ENCODE measurements at places on chromosomes 3 and 15.
A peak's percentile ranks its signal among the peaks of the same experiment; 100 is the strongest.

DNA sequence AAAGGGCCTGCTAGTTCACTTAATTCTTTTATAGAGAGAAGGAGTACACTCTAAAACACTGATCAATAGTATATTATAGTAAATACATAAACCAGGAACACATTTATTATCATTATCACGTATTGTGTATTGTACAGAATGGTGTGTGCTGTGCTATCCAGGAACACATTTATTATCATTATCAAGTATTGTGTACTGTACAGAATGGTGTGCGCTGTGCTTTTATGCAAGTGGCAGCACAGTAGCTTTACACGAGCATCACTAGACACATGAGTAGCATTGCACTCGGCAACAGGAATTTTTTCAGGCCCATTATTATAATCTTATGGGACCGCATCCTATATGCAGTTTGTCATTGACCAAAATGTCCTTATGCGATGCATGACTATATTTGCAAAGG, 20.9 kb upstream of the MUC20 start:
- DNase-seq, result no peak

DNA sequence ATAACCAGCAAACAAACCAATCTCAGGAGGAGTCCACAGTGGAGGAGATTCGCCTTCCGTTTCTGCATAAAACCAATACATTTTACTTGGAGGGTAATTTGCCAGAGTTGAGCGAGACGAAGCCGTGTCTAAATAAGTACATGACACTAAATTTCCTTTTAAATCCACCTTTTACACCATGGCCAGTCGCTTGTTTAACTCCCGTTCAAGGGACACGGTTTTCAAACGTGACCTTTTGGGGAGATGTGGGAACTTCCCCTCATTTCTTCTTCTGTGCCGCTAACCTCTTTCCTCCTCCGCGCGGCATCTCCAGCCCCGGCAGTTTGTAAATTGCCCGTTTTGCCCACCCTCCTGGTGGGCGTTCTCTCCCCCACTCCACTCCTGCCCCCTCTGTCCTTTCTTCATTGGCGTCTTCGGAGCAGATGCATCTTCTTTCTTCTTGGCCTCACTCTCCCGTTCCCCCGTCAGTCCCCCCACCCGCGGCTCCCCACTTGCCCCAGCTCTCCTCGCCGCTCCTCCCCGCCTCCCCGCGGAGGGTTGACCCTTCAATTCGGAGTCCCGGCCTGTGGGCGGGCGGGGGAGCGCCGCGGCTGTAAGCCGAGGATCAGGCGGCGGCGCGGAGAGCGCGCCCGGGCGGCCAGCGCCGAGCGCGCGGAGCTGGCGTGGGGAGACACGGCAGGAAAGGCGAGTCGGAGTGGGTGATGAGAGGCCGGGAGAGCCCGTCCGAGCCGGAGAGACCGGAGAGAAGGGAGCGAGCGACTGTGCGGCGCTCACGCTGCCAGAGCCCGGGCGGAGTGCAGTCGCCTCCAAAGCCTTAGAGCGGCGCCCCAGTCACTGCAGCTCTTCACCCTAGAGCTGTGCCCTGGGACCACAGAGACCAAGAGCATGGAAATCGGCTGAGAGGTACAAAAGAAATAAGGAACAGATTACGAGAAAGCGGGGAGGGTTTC, at the start of gene NLGN1:
TSS of gene NLGN1 (plus strand) at position 584 of the 950 bp plus-strand sequence.
- no peak for DNase-seq

GRCh38 chr3:52529376-52530333, 4.0 kb downstream of the NT5DC2 start:
- DNase-seq, result no peak

GRCh38 chr3:115922681-115923347, 299.5 kb downstream of the GAP43 start:
- DNase-seq, result no peak

DNA sequence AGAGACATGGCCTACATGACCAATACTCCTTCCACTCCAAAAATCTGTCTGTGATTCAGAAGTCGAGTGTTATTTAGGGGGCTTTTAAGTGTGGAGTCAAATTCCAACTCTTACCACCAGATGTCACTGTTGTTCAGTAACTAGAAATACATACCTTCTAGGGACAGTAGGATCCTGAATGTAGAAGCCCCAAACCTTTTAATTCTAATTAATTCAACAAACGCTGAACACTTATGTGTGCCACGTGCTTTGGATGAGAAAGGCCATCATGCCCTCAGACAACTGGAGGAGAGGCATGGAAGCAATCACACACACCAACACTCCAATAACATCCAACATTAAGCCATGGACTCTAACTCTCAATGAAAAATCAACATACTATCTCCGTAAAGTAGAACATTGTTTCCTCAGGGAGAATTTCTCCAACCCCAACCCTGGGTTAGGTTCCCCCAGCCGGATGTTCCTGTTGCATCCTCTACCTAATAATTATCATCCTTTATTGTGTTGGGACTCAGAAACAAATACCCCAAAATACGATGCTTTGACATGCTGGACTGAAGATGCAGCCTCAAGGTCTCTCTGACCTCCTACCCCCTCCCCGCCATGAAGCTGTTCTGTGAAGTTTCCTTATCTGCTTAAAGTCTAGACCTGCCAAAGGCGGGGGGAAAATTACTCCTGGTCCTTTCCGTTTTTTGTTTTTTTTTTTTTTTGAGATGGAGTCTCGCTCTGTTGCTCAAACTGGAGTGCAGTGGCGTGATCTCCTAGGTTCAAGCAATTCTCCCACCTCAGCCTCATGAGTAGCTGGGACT, 8.0 kb upstream of the CCDC13 start:
- no peak for DNase-seq

- no peak for DNase-seq
Measured at GRCh38 chr15:22912256-22912655, 67.9 kb downstream of the CYFIP1 start.

- no peak for DNase-seq
Measured at GRCh38 chr15:68983961-68984481, 30.5 kb upstream of the NOX5 start.

GRCh38 chr15:89874926-89875564, 18.7 kb downstream of the AP3S2 start:
- peak; percentile 58 for DNase-seq

DNA sequence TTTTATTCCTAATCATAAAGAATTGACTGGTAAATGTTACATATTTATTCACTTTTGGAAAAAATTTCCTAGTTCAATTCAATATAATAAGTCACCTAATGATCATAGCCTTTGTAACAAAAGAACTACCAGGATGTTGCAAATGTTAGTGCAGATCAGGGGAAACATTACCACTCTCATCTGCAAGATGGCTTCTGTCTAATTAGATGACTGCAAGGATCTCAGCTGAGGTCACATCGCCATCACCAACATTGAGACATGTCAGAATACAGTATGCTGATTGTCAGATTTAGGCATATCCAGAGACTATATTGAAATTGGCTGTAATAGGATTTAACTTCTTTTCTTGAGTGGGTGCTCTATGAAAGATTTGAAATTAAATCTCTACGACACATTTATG, 431.4 kb upstream of the AGTR1 start:
- no peak for DNase-seq

GRCh38 chr3:38360345-38360744, 13.8 kb downstream of the XYLB start:
- DNase-seq, result no peak

DNA sequence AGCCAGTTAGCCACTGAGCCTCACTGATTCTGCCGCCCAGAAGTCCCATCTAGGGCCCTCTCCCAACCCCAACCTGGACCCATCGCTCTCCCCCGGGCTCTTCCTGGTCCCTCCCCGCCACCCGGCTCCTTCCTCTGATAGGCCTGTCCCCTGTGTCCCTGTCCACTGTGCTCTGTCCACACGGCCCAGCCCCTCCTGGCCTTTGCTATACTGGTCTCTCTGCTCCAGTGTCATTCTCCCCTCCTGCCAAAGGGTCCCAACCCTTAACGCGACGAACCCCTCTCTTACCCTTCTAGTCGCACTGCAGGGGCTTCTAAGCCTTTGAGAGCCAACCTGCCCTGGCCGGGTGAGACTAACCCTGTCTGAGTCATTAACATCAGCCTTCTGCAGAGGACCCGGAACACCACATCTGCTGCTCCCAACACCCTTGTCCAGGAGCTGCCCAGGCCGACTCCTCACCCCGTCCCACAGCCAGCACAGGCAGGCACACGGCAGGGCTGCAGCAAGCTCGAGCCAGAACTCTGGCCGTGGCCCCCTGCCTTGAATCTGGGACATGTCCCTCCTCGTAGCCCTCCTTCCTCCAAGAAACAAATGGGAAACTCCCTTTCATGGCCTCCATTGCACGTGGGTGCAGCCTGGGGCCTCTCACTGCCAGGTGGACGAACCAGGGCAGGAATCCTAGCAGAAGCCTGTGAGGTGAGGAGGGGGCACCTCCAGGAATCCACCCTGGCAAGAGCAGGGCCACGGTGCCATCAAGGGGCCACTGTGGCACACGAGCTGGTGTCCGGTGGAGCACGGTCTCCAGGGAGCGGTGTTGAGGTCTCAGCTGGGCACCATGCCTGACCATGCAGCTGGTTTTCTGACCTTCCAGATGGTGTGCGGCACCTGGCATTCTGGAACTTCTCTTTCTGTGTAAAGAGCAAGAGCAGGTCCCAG, 140.9 kb upstream of the IQSEC1 start:
- DNase-seq, result no peak

- DNase-seq, result no peak
Measured at GRCh38 chr3:111373861-111374260, 168.1 kb upstream of the CD96 start.

DNA sequence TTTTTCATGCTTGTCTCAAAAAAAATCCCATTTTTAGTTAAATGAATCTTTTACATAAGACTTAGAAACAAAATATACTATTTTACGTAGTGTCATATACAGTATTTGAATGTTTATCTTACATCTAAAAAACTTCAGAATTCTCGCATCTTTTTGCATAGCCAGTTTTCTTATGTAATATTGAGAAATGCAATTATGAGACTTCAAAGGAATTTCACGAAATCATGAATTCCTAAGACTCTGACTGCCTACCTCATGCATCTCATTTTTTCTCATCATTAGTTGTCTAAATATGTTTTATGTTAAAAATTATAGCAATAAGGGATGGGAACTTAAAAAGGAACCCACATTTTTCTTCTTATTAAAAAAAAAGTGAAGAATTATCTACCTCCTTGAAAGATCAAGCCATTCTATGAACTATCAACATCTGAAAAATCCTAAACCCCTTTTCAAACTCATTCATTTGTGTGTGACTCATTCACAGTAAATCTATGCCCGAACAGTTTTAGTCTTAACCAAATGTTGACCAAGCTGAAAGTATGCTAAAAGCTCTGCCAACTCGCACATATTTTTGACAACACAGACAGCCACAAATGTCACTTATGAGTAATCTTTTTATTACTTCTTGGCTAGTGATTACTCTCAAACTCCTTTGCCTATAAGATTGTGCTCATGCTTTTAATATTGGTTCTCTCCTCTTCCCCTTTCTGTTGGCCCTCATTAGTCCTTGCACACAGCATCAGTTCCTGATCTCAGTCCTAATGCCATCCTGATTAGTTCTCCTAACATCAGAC, 115.9 kb downstream of the DCLK3 start:
- no peak for DNase-seq

DNA sequence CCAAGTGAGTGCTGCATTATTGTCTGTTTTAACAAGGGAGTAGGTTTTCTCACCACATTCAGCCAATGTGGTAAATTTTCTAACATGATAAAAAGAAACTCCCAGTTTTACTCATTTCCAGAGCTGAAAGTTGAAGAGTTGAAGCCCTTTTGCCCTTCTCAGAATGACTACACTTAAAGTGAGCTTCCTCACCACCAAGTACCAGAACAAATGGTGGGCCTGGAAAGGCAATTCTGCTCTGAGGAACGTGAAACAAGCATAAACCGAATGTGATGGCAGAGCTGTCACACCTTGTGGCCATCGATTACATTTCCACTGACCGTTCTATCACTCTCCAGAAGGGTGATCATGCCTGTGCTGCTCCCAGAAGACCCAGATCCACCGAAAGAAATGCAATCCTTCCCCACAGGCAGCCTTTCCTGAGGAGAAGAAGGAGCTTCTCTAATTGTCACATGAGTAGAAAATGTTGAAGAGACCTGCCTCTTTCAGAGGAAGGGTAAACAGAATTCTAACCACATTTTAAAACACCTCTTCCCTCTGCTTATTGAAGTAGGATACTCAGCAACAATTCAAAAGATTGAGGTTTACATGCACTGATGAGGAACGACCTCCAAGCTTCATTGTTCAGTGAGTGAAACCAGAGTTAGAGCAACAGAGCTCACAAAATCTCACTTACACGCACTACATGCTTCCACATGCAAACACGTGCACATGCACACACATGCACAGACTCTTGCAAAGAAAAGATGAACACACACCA, 21.4 kb upstream of the CCR9 start:
- no peak for DNase-seq

DNA sequence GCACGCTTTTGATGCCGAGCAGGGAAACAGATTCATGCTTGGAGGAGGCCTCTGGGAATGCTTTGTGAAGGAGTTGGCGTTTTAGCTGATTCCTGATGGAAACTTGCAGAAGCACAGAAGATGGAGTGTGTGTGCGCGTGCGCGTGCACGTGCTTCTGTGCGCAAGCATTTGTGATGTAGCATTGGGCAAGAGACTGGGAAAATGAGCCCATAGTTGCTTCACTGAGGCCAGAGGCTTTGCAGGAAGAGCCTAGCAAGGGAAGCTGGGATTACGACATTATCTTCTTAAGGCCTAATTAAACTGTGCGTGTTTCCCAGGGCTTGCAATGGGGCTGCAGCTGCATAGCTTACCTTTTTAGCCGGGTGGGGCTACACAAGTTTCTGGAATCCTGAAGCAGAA, 18.1 kb upstream of the AGBL1 start:
- DNase-seq, result no peak

GRCh38 chr15:84819291-84819768, 2.2 kb downstream of the ALPK3 start:
- no peak for DNase-seq

GRCh38 chr15:42155546-42156242, 742 bp downstream of the PLA2G4F start:
- DNase-seq, result no peak

GRCh38 chr3:9862391-9863057, 17.5 kb downstream of the CIDEC start:
- no peak for DNase-seq

DNA sequence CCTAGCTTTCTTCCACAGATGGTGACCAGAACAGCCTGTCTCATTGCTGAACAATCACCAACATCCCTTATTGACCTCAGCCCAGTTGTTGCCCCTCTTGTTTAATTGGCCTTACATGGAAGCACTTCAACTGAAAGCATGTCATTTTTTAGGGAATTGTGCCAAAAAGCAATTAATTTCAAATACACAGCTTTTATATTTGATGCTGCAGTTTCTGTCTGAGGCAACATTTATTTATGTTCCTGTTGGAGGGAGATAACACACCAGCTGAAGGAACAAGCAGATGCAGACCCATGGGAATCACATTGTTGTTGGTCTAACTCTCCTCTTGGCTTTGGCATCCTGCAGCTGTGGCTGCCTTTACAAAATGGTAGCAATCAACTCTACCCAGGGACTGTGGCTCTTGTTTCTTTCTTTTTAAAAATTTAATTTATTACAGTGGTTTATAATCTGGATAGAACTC, 498.1 kb upstream of the RGMA start:
- no peak for DNase-seq

GRCh38 chr15:66673410-66674322, 28.4 kb upstream of the SMAD6 start:
- DNase-seq, result no peak
